ENCODE measurements at places on chromosomes 3 and 15.

DNA sequence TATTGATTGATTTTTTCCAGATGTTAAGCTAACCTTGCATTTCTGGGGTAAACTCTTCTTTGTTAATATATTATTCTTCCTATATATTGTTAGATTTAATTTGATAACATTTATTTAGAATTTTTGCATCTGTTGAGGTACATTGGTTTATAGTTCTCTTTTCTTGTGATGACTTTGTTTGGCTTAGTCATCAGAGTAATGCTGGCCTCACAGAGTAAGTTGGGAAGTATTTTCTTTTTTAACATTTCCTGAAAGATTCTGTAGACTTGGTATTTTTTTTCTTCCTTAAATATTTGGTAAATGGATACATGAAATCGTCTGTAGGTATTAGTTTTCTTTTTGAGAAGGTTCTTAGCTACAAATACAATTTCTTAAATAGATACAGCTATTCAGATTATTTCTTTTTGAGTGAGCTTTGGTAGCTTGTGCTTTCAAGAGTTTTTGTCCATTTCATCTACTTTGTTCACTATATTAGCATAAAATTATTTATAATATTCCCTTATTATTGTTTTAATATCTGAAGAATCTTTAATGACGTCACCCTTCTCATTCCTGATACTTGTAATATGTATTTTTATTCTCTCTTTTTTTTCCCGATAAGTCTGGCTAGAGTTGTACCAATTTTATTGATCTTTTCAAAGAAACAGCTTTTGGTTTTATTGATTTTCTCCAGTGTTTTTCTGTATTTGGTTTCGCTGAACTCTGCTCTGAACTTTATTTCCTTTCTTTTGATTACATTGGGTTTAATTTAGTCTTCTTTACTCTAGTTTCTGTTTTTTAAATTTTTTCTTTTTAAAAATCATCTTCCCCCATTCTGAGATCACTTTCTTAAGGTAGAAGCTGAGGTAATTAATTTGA lies 6.5 kb upstream of the HPS3 start:
- DNase-seq: no peak

- DNase-seq: no peak
Observed at GRCh38 chr3:173410849-173411248, 13.3 kb downstream of the NLGN1 start.

DNA sequence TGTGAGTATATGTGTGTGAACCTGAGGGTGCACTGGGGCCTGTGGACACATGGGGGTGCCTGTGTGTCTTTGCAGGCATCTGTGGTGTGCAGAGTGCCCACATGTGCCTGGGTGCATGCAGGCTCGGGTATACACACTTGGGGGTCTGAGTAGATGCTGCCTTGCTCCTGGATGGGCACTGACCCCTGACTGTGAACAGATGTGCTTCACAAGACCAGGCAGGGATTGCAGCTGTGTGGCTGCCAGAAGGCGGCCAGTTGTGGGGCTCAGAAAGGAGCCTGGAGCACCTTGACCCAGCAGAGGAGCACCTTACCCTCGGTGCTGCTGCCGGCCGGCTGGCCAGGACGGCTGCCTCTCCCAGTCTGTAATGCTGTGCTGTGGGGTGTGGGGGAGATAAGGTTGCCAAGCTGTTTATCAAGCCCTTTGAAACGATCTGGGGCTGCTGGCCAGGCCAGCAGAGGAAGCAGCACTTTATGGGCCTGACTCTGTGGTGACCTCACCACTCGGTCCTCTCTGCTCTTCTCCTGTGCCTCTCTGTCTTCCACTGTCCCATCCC lies 55.5 kb upstream of the MRPS22 start:
- no peak for DNase-seq

- no peak for DNase-seq
Observed at GRCh38 chr15:33374226-33374914, 63.6 kb downstream of the RYR3 start.

DNA sequence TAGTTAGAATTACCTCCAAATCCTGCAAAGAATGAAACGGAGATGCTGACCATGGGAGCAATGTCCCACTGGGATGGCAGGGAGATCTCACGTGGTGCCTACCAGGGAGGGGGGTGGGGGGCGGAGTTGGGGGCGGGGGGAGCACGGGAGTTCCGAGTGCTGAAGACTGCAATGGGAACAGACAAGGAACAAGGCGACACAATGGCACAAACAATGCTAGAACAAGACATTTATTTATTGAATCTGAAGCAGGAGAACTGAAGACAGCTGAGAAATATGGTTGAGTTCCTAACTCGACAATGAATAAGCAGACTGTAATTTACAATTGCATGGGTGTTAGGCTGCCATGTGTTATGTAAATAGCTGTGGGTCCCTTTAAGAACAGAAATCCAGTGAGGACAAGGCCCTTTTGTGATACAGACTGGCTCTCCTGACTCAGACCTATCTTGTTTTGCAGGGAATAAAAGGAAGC lies 91.2 kb downstream of the AQP9 start:
- DNase-seq: no peak

DNA sequence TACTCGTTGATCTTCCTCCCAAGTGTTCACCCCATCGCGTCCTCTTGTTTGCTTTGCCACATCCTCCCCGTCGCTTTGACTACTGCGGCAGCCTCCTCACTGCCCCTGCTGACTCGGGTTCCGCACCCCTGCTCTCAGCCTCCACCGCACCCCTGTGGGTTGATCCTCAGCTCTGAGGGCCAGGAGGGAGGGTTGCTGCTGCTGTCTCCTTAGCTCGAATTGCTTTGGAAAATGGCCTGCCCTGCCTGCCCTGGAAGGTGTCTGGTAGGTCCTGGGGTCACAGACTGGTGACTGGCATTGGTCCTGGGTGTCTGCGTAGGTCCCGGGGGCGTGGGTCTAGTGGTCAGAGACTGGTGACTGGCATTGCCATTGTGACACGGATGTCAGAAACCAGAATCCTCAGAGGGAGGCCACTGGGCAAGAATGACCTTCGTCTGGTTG lies 9.4 kb downstream of the MUC4 start:
- no peak for DNase-seq

DNA sequence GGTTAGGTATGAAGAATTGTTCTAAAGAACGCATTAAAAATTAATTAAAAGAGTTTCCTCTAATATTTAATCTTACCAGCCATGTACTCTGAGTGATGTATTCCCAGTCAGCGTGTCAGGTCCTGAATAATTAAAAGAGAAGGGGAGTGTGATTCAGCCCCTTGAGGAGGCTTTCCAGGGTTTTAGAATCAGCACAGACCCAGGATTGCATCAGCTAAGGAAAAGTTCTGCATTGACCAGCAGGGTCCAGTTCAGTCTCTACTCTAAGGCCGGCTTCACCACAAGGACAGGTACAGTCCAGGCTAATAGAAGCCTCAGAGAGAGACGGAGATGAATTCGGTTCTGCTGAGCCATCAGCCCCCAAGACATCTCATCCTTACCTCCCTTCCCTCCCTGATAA lies 499.5 kb upstream of the PROK2 start:
- no peak for DNase-seq

Data from RWPE1 (cell line).